ENCODE measurements at places on chromosomes 2 and 18. TPM values are rescaled to one million over a fixed set of nuclear protein-coding genes. Genes with fewer than 3 reads are reported as not detected.

Gene LRRTM4
- not detected for total RNA-seq

Gene SH2D6
- 1.1 TPM for total RNA-seq

Gene THSD7B
- total RNA-seq, result not detected

Gene KIAA2012
- not detected for total RNA-seq

Gene CNTNAP5
- not detected for total RNA-seq

Gene HJURP
- 76.7 TPM for total RNA-seq

Gene XRCC5
- total RNA-seq, result 178 TPM

Gene ABCG8
- total RNA-seq, result not detected

Gene DNAH7
- 0.84 TPM for total RNA-seq

Gene EGR4
- 0.31 TPM for total RNA-seq

Gene CD8A
- 0.37 TPM for total RNA-seq

Gene RGPD3
- total RNA-seq, result 0.20 TPM

Gene TMEM214
- 72.5 TPM for total RNA-seq

Gene ADD2
- total RNA-seq, result 28.7 TPM

Gene UGT1A10
- not detected for total RNA-seq

Gene MYL1
- not detected for total RNA-seq

Gene RAX
- total RNA-seq, result not detected

Gene DUSP19
- 0.55 TPM for total RNA-seq

Gene ABHD1
- 1.2 TPM for total RNA-seq

Gene EMILIN2
- 8.3 TPM for total RNA-seq

Gene MYO1B
- total RNA-seq, result 65.7 TPM

Gene ZNF2
- 3.0 TPM for total RNA-seq

Gene SCYGR4
- total RNA-seq, result not detected

Gene EDAR
- 0.01 TPM for total RNA-seq

Gene B3GNT7
- 2.0 TPM for total RNA-seq

Gene SLC9A4
- not detected for total RNA-seq

Gene DLX2
- 0.67 TPM for total RNA-seq

Gene DGKD
- total RNA-seq, result 103 TPM

Gene KCNIP3
- total RNA-seq, result 2.4 TPM

Gene WNT6
- 0.13 TPM for total RNA-seq

Gene FAM124B
- total RNA-seq, result not detected

Gene C2orf15
- 0.73 TPM for total RNA-seq

Gene BOLL
- not detected for total RNA-seq

Gene KIF1A
- 0.81 TPM for total RNA-seq

Gene COX7A2L
- 154 TPM for total RNA-seq
